Right ventricle myocardium inferior (tissue), 1 donor: ENCODE measurements at places on chromosomes 3 and 15. TPM values are rescaled to one million over a fixed set of nuclear protein-coding genes. Genes with fewer than 3 reads are reported as not detected.

Gene PLSCR5
- not detected for total RNA-seq

Gene KLHDC8B
- 128 TPM for total RNA-seq

Gene NFKBIZ
- 14.8 TPM for total RNA-seq

Gene ACTC1
- 15,626 TPM for total RNA-seq

Gene FBXW12
- total RNA-seq: not detected

Gene SHISA5
- 57.3 TPM for total RNA-seq

Gene CLSTN2
- total RNA-seq: 8.4 TPM

Gene GPR62
- 0.22 TPM for total RNA-seq

Gene FAM131A
- 33.4 TPM for total RNA-seq

Gene ZNF385D
- total RNA-seq: 2.6 TPM

Gene GOLGA6L4
- total RNA-seq: 0.57 TPM

Gene ITIH4
- total RNA-seq: 5.0 TPM

Gene ACTRT3
- total RNA-seq: 0.84 TPM

Gene ST3GAL6
- total RNA-seq: 27.1 TPM

Gene SLC9A9
- total RNA-seq: 9.3 TPM

Gene CHRM5
- total RNA-seq: not detected

- no peak for DNase-seq
These were observed 162.3 kb downstream of the PGPEP1L start for GRCh38 chr15:98845138-98845884.

GRCh38 chr3:141385406-141386125 lies 17.3 kb downstream of the ZBTB38 start:
- DNase-seq: no peak

GRCh38 chr15:58561321-58561720 lies 129.5 kb downstream of the LIPC start:
- no peak for DNase-seq

DNA sequence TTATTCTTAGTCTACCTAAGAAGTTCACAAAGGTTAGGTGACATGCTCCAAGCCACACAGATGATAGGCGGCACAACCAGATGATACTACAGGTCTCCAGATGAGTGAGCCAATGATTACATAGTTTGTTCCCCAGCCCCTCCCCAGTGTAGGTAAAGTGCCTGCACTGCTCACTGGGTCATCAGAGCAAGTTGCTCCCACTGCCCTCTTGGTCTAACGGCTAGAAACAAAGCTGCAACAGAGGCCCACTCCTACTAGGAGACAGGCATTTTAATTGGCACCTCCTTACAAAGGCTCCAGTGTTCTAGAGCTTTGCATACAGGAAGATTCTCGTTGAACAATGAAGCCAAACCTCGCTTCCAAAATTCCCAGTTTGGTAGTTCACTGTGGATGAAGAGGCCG lies 47.3 kb downstream of the TMEM44 start:
- no peak for DNase-seq

GRCh38 chr15:29774900-29775299 lies 47.4 kb downstream of the TJP1 start:
- DNase-seq: no peak

GRCh38 chr3:37402351-37402750 lies 228.0 kb upstream of the LRRFIP2 start:
- DNase-seq: no peak

DNA sequence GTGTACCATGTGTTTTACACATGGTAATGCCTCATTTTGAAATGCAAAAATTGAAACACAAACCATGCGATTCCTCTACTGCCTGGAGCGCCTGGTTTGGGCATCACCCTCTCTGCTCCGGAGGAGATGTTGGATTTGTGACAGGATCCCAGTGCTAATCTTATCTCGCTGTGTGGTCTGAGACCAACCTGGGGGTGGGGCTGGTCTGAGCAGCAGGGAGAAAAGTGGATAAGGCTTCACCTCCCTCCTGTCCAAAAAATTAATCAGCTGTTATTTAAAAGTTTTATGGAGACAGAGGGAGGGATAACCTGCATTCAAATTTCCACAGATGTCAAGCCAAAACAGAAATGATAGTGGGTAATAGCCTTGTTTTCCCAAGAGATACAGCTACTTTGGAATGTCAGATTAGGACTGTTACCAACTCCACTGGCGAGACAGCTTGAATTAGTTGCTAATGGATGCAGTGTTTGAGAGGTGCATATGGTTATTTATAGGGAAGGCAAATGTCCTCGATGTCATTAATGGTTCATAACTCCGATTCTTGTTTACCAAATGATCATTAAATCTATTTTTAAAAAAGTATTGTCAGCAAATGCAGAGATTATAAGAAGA lies 54.0 kb upstream of the SKOR1 start:
- DNase-seq: no peak

DNA sequence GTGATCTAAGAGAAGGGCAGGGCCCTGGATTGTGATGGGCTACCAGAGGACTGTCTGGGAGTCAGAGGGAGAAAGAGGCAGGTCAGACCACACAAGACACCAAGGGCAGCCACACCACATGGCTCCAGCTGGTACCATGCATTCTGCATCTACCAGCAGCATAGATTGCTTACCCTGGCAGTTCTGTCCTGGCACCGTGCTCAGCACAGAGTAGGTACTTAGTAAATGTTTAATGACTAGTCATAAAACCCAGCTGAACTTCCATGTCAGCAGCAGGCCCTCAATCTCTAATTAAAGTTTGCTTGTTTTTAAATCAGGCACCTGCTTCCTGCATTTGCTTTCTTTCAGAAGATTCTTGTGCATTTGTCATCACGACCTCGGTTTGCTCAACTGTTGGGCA lies 77.3 kb upstream of the ATP2B2 start:
- no peak for DNase-seq

- DNase-seq: no peak
These were observed 26.0 kb downstream of the TMEM158 start for GRCh38 chr3:45199837-45200648.

- no peak for DNase-seq
These were observed 3.3 kb downstream of the RAB8B start for GRCh38 chr15:63192619-63193206.

DNA sequence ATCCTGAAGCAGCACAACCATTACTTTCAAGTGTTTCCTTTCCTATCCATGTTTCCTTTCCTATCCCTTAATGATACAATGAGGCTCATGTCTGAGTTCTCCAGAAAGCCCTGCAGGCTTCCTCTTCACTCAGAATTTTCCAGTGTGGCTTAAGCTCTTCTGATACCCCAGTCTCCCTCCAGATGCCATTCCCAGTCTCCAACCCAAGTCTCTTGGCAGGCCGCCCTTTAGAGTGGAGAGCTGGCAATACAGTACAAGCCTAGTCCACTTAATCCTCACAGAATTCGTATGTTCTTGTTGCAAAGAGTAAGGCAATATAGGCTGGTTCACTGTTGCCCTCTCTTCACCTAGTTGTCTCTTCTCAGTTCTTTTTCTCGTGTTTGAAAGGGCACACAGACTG lies 503.9 kb upstream of the MDFIC2 start:
- no peak for DNase-seq

DNA sequence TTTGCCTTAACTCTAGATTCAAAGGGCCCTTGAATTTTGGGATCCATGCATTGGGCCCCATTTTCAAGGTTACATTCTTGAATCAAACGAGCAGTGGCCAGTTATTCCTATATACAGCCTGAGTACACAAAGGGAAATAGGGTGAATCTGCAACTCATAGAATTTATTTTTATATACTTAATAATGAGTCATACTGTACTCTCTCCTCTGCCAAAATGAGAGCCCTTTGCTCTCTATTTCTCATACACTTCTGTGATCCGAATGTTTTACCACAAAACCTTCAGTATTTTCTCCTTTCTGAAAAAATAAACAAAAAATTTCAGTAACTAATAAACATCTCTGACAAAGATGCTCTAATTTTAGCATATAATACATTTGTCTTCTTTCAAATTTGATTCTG lies 116.7 kb downstream of the SERPINI1 start:
- no peak for DNase-seq

GRCh38 chr3:39550354-39551051 lies 83.0 kb downstream of the MOBP start:
- DNase-seq: no peak

GRCh38 chr3:113110267-113110666 lies 101.1 kb upstream of the BOC start:
- no peak for DNase-seq

DNA sequence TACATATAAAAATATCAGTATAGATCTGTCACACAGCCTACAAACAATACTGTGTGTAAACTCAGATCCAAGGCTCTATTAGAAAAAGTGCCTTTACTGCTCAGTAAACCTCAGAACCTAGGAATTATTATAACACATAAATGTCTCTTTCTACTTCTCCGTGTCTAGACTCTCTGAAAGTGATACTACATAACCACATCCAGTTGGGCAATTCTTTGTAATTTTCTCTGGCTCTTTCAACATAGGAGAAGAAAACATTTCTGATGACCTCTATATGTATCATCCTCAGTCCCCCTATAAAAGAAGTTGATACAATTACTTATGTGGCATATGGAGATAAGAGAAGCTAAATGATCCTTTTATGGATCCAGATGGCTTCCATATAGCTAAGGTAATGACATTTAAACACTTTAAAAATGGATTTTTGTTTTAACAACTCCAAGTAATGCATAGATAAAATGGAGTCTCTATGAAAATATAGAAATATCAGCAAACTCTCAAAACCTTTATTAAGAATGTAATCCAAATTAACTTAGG lies 104.5 kb downstream of the LSAMP start:
- no peak for DNase-seq

DNA sequence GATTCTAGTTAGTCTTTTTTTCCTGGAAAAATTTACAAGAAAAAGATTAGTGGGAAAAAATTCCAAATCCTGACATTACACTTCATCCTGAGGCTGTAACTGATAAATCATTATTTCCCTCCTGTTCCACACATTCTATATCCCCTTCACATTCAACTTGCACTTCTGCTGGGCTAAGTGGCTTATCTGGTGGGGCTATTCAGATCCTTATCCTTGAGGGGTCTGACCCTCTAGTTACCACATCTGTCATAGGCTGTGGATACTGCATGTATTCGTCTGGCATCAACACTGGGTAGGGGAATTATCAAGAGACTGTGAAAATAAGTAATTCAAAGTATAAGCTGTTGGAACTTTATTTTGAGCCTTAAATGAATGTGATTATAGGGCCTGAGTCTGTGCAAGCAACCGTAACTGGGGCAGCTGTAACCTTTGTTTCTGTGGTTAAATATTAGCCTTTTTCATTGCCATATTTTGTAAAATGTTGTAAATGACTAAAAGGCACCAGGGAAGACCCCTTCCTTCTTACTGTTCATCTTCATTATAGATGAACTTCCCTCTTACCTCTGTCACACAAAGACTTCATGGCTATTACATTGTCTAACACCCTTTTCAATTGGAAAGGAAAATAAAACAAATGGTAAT lies 28.0 kb upstream of the TEX9 start:
- DNase-seq: no peak

- no peak for DNase-seq
These were observed 22.8 kb upstream of the KCTD6 start for GRCh38 chr3:58469096-58469495.

- DNase-seq: no peak
These were observed 138.0 kb downstream of the FBN1 start for GRCh38 chr15:48507416-48508065.

DNA sequence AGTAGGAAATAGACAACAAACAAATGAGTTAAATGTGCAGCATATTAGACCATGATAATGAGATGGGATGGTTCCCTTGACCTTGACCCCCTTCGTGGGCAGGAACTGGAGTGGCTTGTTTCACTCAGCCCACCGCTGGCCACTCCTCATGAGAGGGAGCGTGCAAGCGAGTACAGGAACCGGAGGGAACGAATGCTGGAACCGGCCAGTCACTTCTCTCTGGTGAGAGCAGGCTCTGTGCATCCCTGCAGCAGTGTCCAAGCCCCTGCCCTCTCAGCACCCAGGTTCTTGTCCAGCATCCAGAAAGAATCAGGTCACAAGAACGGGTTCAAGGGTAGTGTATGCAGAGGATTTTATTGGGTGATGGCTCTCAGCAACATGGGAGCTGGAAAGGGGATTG lies 17.2 kb upstream of the IREB2 start:
- no peak for DNase-seq

DNA sequence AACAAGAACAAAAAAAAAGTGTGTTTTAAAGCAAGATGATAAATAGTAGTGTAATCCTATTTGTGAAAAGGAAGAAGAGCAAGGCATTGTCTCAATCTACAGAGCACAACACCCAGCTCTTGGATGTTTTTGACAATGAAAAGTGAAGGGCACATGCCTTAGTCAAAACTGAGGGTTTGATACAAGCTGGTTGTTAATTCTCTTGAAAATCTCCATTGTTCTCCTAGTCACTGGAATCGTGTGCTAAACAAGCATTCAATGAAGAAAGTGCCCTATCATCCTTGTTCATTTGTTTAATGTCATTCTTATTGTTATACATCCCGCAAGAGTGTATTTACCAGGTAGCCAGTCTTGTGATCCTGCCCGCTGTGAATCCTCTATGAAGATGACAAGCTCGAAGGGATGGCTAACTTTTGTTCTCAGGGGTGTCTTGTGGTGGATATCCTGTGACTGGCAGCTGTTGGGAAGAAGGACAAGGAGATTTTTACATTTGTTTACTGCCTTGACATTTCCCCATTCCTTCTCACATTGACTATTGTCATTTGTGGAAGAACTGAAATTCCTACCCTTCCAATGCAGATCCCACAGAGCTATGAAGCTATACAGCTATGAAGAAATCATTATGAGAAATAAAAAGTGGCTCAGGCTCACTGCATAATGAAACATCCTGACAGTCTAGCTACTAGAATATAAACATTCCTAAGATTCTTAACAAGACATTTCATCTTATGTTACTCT lies 175.9 kb downstream of the VGLL3 start:
- DNase-seq: no peak

DNA sequence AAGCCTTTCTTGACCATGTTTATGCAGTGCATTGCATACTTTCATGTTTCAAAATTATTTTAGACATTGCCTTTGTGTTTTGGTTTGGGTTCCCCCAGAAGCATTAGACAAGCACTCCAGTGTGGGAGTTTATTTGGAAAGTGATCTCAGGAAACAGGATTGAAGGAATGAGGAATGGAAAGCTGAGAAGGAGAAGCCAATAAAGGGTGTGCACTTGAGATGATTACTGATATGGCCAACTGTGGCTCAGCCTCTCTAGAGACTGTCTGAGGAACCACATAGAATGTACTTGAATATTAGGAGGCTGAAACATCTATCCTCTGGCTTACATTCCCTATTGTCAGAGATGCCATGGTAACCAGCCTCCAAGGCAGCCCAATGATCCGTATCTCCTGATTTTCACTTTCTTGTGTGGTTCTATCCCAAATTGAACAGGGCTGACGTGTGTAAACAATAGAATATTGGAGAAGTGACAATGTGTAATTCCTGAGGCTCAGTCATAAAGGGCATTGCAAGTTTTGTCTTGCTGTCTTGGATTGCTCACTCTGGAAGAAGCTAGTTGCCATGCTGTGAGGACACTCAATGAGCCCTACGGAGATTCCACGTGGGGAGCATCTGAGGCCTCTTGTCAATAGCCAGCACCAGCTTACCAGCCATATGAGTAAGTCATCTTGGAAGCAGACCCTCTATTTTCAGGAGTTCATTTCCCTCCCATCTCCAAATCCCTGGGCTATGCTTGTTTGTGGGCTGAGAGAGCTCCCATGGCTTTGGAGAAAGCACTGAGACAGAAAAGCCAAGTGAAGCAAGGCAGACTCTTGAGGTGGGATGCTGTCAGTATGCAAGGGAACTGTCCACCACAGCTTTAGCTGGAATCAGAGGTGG lies 84.7 kb downstream of the SCN11A start:
- DNase-seq: no peak
